ENCODE measurements at places on chromosomes 4 and X.

GRCh38 chr4:155565776-155566175 lies 100.9 kb upstream of the GUCY1A1 start:
- no peak for DNase-seq

GRCh38 chr4:142365391-142365790 lies 480.7 kb downstream of the INPP4B start:
- peak; percentile 43 for DNase-seq

- DNase-seq: peak; percentile 13
Measured at GRCh38 chr4:80926446-80926845, 104.1 kb upstream of the BMP3 start.

DNA sequence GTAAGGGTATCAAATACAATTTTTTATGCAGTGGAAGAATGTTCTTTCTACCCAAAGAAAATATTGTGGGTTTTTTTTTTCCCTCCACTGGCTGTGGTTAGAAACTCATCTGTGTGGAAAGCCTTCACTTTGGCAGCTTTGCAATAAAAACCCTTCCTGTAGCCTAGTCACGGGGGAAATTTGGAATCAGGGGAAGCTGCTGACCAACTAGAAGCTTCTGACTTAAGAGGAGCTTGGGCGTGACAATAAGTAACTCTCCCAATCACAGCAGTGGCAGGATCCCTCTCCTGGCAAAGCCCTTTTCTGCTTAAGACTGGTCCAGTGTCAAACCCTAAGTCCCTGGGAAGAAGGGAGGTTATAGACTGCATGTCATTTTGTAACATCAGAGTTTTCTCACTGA lies 87.9 kb downstream of the LRRC66 start:
- peak; percentile 2 for DNase-seq

DNA sequence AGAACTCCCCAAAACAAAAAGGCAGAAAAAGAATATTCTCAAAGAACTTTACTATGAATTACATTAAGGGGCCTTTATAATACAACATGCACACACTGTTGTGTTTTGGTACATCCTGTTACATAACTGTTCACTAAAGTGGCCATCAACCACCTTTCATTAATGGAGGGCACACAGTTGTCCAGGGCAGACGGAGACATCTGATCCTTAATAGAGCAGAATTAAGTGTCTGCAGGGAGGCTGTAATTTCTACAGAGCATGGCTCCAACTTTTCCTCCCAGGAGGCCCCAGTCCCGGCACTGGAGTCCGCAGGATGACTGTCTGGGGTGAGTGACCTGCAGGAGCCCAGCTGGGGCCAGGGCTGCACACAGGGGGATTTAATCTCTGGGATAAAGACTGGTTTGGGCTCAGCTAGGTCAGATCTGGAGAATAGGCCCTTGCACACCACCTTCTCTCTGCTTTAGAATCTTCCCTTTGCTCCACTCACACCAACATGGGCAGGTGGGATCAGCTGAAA lies 233.4 kb downstream of the MAML3 start:
- DNase-seq: no peak

DNA sequence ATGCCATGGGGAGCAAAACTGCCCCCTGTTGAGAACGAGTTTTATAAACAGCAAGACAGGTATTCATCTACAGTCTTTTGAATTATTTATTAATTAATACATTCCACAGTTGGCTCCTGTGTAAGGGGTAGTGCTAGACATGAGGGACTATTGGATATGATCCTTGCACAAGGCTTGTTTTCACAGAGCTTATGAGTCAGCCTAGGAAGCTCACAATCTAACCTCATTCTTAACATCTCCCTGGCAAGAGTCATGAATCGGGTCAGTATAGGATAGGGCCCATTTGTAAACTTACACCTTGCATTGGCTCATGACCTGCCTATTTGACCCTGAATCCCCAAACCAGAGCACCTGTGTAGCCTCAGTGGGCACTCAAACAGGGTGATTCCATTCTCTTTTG lies 209.1 kb upstream of the HCCS start:
- peak; percentile 29 for DNase-seq

DNA sequence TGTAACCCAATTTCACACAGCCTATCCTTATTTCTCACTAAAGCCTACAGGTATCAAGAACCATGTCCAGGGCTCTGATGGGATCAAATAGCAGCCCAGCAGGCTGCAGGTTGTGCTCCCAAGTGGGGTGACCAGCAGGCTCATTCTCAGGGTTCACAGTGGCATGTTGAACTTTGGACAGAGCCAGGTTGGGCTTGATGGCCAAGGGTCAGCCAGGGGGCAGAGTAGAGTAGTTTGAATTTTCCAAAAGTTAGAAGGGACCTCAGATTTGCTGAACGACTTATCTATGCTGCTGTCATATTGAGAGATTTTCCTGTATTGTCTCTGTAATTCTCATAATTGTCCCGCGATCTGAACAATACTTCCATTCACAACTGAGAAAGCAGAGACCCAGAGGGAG lies 310.8 kb upstream of the BOD1L1 start:
- DNase-seq: no peak

Data from HFFc6 (cell line).